ENCODE measurements at places on chromosomes 4 and X.

DNA sequence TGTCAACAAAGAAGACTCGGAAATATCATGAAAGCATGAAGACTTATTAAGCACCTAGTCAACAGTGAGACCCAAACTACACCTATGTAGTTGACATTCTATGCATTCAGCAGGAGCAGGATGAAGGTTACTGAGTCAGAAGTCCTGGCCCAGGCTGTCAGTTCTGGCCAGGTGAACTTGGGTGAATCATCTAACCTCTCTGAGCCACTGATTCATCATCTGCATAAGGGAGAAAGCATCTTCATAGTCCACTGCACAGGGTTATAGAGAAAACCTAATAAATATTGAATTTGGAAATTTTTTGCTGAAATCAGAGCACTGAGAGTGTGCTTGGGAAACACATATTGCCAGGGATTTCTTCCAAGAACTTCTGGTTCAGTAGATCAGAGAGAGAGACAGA lies 296.0 kb upstream of the SFRP2 start:
- no peak for DNase-seq

DNA sequence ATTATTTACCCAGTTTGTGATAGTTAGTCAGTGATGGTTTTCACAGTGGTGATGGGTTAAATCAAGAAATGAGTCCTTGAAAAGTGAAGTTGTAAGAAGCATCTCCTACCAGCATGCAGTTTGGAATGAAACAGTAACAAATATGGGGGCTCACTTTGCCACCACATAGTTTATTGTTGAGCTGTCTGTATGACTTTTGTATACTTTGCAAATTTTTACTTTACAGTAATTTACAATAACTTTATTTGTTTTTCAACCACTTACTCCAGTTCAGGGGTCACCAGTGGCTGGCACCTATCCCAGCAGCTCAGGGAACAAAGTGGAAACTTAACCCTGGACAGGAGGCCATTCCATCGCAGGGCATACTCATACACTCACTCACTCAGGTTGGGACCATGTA lies 64.5 kb upstream of the ANKRD50 start:
- no peak for DNase-seq

DNA sequence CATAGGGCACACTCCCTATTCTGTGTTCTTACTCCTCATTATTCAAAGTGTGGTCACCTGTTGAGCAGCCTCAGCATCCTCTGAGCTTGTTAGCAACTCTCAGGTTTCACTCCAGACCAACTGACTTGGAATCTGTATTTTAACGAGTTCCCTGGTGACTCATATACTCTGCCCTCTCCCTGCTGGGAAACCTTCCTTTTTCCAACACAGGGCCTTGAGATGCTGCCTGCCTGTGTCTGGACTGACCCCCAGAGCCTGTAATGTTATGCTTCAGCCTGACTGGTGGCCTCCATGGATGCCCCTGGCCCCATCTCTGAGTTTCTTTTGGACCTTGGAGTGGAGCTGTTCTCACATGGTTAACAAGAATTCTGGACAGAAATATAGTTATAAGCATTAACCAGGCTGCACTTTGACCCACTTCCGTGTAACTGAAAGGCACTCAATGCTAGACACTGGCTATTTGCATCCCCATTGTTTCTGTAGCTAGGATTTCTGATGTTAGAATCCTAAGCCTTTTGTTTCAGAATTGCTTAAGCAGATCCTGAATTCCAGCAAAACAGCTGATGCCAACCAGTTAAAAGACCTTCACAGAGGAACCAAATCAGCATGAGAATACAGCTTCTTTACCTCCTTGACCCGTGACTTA lies 262.6 kb downstream of the STIM2 start:
- no peak for DNase-seq

- DNase-seq = no peak
Observed at GRCh38 chrX:84415140-84415539, 87.1 kb downstream of the HDX start.

GRCh38 chr4:37157476-37158167 lies 86.9 kb upstream of the NWD2 start:
- DNase-seq = no peak

- no peak for DNase-seq
Observed at GRCh38 chrX:54423161-54423888, 16.9 kb upstream of the TSR2 start.

All from HS-27A (cell line).